ENCODE measurements at places on chromosomes 6 and 20.
A peak's percentile ranks its signal among the peaks of the same experiment; 100 is the strongest.

DNA sequence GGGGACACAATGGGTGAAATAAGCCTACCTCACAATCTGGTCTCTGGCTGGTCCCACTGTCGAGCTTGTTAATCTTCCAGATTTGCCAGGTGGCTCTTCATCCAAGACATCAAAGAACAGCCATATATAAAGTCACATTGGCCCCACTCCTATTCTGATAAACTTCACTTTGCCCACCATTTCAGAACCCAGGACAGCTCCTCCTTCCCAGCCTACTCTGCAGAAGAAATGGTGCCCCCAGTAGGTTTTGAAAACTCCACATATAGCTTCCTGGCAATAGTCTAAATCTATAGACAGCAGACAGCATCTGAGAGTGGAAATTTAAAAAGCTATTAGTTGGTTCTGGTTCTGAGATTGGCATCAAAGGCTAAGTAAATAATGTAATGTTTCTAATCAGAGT lies 143.1 kb upstream of the PCSK2 start:
- no peak for DNase-seq

DNA sequence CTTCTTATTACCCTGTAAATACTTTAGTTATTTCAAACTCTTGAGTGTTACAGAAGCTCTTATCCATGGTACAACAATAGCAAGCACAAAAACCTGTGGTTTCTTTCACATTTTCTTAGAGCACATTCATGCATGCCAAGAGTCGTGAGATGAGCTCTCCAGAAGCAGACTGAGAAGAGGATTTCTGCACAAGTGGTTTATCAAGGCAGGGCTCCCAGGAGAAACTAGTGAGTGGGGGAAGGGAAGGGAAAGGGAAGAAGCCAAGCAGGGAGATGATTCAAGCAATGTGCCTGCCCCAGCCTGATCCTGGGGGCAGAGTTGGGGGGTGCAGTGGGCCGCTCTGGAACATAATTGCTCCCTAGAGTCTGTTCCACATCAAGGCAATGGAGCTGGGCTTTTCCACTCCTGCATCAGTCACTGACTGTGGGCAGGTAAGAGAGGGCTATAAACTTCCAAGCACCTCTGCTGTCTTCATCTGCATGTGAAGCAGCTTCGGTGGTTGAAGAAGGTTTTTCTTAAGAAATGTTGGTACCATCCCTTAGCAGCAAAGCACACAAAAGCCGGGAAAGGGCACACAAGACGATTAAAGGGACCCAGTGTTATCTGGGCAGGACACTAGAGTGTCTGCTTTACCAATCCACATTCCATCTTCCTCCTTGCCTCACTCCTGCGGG lies 152.1 kb downstream of the PLCB4 start:
- no peak for DNase-seq

- DNase-seq = no peak
Observed at GRCh38 chr6:123448306-123448884, 188.4 kb downstream of the TRDN start.

GRCh38 chr6:35967076-35967774 lies 46.3 kb upstream of the SRPK1 start:
- DNase-seq = no peak

DNA sequence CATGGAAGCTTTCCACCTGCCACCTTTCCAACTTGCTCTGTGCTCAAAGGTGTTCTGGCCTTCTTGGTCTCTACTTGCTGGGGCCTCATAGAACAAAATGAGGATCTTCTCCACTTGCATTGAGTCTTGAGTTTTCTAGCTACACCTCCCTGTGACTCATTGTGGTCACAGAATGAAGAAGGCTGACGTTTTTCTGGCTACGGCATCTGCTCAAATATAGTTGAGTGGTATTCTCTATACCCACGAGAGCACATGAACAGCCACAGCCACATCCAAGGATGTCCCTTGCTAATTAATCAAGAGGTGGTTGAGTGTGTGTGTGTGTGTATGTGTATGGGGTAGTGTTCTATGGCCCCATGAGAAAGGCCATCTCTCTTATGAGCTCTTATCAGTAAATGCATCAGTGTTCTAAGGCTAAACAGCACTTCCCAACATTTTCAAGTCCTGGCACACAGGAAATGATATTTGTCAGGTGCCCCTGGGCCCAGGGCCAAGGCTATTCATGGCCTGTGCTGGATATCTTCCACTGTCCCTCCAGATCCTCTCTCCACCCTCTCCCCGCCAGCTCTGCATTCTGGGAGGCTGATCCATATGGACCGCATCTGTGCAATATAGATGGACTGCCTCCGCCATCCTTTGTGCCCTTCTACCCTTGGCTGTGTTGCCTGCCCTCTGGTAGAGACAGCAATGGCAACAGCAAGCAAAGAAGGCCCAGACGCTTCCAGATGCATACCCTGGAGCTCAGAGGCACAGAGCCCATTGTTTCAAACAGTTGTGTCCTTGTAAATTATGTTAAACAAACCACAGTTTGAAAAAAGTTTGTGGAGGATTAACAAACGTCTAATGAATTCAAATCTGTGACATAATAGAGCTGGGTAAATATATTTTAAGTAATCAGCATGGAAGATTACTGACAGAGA lies 150.2 kb downstream of the LRFN2 start:
- DNase-seq = no peak

DNA sequence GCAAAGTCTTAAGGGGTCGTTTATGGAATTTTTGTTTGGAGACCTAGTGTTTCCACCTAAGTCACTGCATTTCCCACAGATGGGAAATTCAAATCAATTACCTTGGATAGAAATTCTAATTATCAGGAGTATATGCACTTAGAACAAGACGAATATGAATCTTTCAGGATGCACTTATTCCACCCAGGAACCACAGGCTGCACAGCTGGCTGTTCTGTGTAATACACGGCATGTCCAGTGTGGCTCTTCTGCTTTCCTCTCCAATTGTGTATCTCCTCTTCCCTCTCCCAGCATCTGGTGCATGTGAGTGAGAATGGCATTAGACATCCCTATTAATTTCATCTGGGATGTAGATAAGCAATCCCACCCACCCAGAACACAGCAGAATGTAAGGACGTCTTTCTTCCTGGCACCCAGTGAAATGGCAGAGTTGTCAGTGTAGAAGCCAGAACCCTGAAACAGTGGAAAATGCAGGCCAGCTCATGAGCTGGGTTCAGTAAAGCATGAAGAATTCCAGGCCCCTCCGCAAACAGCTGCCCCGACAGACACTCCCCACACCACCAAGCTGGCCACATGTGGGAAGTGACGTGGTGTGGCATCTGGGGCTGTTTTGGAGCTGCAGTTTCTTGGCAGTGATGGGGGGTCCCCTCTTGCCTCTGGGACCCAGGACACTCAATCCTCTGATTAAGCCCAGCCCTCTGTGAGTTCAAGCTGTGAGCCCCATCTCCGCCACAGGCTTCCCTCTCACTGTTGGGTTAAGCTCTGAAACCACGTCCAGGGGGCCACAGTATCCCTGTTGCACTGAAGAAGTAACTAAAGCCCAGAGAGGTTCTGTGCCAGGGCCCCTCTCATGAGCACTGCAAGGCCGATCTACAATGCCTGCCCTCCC lies 180.1 kb upstream of the CST7 start:
- no peak for DNase-seq

DNA sequence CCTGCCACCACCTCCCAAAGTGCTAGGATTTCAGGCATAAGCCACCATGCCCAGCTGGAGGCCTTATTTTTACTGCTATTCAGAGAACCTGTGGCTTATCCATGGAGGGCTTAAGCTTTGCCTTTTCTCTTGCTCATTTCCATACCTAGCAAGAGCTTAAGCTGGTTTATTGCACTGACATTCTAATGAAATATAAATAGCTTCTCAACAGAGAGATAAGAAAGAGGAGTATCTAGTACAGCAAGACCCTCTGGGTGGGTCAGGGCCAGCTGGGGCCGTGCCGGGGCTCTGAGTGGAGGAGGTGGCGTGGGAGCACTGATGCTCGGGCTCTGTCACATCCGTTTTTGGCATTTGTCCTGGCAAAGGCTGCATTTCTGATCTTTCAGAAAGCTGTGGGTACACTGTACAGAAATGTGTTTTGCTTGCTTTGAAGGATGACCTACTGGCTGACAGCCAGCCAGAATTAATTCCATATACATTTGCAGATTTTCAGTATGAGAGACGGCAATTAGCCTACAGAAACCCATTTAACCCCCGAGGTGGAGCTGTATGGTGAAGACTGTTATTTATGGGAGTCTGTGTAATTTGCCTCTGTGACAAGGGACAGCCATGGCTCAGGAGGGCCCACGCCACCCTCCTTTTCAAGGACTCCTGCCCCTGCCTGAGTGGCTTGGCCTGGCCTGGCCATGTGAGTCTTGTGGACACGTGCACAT lies 181.6 kb upstream of the AKAP12 start:
- DNase-seq = no peak

DNA sequence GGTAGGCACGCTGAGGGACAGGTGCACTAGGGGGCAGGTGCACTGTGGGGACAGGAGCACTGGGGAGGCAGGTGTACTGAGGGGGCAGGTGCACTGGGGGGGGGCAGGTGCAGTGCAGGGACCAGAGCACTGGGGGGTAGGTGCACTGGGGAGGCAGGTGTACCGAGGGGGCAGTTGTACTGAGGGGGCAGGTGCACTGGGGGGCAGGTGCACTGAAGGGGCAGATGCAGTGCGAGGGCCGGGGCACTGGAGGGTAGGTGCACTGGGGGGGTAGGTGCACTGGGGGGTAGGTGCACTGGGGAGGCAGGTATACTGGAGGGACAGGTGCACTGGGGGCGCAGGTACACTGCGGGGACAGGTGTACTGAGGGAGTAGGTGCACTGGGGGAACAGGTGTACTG lies 39.5 kb downstream of the DAAM2 start:
- no peak for DNase-seq

GRCh38 chr20:62411479-62412193 lies 4.6 kb upstream of the CABLES2 start:
- no peak for DNase-seq

GRCh38 chr6:151022492-151022891 lies 157.0 kb downstream of the MTHFD1L start:
- DNase-seq = no peak

- DNase-seq = no peak
Observed at GRCh38 chr6:1049900-1050299, 262.0 kb upstream of the FOXQ1 start.

GRCh38 chr6:112202639-112203341 lies 51.6 kb downstream of the LAMA4 start:
- DNase-seq = no peak

DNA sequence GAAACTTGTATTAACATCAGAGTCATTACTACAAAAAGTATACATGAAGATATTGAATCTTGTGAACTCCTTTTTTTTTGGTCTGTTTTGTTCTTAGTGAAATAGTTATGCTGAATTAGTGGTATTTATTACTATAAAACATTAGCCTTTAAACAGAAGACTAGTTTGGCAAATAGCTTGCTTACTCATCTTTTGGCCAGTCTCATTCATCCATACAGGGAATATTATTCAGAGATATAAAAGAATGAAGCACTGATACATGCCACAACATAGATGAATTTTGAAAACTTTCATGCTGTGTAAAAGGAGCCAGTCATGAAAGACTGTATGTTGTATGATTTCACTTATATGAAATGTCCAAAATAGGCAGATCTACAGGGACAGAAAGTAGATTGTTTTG lies 205.9 kb downstream of the ZFAND3 start:
- DNase-seq = no peak

- DNase-seq = no peak
Observed at GRCh38 chr6:170449835-170450753, 103.0 kb downstream of the PSMB1 start.

GRCh38 chr20:63739130-63740069 lies at the start of gene SLC2A4RG:
SLC2A4RG (plus strand) TSS chr20:63739776; CDS start chr20:63739913, 137 bp downstream.
- peak; percentile 47 for DNase-seq

DNA sequence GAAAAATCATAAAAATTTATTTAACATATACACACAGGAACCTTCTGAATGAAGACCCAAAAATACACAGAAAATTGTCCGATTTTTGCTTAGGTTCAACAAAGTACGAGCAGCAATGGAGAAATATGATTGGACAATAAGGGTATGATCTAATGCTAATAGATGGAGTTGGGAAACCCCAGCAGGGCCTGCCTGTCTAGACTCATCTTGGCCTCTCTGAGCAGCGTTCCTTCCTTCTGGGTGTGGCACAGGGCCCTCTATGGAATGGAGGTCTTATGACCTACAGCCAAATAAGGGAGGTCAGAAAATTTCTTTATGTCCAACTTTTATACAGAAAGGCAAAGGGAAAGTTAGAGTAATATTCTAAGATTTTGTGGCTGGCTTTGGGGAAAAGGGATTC lies 27.7 kb upstream of the ENPP4 start:
- DNase-seq = no peak

DNA sequence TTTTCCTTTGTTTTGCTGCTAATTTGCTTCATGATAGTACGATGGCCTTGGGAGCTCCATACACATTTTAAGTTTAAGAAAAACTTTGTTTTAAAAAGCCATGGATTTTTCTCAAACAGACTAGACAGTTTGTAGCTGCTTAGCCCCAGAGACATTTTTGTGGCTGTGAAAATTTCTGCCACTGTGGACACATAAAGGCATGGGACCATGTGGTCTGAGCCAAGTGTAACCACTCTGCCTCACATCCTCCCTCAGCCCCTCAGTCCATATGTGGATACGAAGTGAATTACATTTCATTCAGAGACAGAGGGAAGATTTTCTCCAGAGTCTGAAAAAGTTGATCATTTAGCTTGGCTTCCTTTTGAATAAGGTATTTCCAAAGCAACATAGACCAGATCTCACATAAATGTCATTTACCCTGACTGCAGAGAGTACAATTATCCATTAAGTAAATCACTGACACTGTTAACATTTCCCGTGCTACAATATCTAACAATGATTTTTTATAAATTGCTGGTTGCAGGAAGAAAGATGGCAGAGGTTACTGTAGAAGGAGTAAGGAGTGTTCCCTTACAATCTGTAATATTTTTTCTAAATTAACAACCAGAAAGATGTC lies 87.4 kb downstream of the GJA1 start:
- DNase-seq = no peak

DNA sequence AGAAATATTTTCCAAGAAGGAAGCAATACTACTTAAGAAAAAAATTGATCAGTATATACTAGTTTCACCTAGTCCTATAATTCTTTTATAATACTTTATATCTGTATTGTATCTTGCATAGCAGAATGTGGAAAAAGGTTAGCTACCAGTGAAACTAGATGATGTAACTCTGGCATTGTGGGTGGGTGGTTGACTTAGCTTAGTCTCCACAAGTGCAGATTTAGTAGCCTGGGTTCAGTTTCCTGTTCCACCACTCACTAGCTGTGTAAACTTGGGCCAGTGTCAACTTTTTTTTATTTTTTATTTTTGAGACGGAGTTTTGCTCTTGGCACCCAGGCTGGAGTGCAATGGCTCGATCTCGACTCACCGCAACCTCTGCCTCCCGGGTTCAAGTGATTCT lies 2.0 kb downstream of the MUC21 start:
- no peak for DNase-seq

- DNase-seq = no peak
Observed at GRCh38 chr20:62832951-62833391, 16.1 kb downstream of the COL9A3 start.

DNA sequence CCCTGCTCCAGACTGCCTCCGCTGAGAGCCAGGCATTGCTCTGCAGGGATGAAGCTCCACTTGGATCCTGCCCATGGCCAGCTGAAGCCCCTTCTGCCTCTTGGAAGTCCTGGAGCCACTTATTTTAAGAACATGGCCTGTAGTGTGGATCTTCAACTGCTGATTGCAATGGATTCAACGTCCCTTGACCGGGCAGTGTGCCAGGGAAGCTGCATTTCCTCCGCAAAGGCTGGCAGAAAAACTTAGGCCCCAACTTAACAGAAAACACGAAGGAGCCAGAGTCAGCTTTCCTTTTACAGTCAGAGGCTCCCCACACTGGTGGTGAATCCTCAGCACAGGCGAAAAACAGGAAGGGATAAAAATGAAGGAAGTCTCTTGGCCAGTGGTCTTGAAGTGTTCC lies 26.3 kb upstream of the FOXQ1 start:
- no peak for DNase-seq

- no peak for DNase-seq
Observed at GRCh38 chr6:110852773-110853172, 21.8 kb upstream of the AMD1 start.

All from hematopoietic multipotent progenitor cell (in vitro differentiated cells).